Stimulated activated CD4-positive, alpha-beta T cell treated with anti-CD3 and anti-CD28 coated beads, Interleukin-4, amount 100 ng/mL, for 48 hours (primary cell): ENCODE measurements at places on chromosomes 11 and 22.

DNA sequence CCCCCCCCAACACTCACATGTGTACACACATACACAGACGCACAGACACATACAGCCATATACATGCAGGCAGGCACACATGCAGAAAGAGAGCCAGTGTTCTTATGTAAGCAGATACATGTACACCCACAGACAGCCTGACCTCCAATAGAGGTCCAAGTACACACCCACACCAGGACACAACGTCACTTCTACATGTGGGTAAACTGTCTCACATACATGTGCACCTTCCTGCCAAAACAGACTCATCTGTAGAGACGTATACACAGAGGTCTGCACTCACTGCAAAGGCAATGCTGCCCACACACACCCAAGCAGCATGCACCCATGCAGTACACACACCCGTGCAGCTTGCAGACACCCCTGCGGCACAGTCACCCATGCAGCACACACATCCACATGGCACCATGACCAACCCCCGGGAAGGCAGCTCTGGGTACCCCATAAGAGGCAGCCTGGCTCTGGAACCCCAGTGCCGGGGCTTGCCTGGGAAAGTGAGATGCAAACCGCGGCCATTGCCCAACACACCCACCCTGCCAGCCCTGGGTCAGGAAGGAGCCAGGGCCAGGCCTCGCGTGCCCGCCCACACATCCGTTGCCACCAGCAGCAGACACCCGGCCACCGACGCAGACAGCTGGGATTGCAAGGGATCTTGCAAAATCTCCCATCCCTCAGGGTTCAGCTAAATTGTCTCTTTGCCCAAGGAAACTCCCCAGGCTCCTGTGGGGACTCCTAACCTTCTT, 10.1 kb downstream of the CASTOR1 start:
- no peak for DNase-seq

- DNase-seq = peak; percentile 61
These were observed 114.7 kb downstream of the CRYBB2 start for GRCh38 chr22:25334162-25334490.

DNA sequence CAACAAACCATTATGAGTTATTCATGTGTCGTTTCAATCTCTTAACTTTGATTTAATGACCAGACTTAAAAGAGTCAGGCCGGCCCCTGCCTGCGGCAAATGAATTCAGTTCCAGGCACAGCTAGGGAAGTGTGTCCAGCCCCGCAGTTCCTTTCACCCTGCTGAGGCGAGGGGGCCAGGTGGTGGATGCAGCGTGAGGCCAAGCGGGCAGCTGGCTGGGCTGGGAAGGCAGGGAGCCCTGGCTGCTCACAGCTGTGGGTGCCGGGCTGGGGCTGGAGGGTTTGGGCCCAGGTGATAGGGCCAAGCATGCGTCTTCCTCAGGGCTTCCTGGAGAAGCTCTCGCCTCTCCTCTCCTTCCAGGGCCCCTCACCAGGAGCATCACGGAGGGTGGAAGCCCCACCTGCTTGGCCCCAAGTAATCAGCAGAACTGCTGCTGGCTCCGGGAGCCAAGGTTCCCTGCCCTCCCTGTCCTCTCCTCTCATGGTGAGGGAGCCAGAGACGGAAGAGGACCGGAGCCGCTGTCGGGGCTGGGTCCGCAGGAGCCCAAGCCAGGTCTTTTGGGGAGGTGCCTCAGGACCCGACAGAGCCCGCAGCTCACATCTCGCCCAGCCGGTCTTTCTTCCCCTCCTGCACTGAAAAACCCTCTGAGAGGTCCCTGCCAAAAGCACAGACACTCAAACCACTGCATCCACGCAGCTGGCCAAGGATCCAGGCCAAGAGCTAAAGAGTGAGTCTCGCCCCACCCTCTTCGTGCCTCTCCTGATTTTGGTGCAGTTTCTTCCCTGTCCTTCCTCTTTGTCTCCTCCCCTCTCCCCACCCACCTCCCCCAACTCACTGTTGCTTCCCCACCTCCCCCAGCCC, 97.0 kb downstream of the ST3GAL4 start:
- no peak for DNase-seq

DNA sequence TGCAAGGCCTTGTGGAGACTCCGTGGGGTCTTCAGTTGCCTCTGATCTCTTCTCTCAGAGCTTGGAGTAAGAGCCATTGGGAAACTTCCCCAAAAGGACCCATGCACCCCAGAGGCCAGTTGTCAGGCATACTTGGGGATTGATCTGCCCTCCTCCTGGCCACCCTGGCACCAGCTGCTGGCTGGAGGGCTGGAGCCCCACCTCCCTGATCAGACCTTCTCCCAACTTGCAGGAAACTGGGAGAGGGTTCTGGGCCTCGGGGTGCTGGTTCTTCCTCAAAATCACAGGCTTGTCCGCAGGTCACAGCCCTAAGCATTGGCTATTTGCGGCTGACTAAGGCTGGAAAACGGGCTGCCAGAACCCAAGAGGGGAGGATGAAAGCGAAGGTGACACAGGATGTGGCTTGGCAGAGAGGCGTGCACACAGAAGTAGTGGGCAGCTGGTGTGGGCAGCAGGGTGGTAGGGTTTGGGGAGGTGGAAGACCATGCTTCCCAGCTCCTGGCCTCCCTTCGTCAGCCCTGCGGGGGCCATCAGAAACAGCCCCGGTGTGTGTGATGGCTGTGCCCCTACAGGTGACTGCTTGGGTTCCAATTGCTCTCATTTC, 1.3 kb upstream of the DGKZ start:
- no peak for DNase-seq

DNA sequence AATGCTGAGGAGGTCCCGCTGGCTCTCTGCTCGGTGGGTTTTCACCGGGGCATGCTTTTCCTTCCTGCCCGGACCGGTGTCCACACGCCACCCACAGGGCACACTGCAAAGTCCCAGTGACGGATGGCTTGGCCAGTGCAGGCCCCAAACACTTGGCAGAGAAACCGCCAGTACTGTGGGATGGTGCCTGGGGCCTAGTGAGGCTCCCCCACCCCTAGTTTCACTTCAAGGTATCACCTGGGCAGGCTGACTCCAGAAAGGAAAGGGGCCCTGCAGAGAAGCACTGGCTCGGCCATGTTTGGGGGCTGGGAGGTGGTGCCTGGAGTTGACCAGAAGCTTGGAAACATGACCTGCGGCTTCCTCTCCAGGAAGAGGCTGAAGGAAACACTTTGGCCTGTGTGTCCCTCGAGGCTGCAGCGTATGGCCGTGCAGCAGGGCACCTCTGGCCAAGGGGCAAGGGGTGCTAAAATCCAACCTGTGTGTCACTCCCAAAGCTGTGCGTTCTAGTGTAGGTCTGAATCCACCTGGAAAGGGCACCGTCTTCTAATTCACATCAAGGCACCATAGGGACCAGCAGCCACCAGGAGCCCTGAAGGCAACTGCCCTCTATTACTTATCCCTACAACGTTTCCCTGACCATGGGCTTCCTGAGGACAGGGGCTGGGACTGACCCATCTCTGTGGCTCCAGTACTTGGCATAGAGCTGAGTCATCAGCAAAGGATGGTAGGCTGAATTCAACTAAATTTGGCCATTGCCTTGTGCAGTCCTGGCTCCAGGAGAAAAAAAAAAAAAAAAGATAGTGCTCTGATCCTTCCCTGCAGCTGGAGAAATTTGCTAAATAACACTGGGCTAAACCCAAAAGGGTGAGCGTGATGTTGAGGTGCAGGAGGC, 22.6 kb downstream of the TPBGL start:
- no peak for DNase-seq

DNA sequence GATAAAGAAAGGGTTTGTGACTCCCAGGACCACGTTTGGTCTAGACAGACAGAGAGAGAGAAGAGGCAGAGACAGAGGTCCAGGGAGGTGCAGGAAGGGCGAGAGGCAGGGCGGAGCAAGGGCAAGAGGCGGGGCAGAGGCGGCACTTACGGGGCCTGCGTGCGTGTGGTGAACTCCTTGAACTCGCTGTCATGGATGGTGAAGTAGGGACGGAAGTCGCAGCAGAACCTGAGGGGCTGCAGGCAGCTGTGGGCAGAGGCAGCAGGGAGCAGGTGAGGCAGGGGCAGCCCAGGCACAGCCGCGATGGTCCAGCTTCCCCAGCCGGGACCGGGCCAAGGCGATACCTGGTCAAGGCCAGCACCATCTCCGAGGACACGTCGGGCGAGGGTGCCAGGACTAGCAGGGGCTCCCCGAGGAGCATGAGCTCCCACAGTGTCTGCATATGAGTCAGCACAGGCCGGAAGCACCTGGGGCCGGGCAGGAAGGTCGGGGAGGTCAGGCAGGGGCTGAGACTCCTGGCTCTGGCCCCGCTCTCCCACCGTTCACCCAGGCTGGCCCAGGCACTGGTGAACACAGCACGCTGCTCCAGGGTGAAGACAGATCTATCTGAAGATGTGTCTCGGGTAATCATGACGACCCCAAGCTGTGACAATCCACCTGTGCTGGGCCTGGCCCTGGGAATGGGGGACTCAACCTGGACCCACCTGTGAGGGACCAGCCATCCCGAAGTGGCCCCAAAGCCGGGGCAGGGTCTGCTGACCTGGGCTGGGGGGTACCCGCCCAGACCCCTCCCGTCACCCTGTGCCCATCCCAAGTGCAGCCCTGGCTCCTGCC, 7.2 kb upstream of the PLXNB2 start:
- peak; percentile 74 for DNase-seq
